ENCODE measurements at places on chromosomes 2 and 18.

DNA sequence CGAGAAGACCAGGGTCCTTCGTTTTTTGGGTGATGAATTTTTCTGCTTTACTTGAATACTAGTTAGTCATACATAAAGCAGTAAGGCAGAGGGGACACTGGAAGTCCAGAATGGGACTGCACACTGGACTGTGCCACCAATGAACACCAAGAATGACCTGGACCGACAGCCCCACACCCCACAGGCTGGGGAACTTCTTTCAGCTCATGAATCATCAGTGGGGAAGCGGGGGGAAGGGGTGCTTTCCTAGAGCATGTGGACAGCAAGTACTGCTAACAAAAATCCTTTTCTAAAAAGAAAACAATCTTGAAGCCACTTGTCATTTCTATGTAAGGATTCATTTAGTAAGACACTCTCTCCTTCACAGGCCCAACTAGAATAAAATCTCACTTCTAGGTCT lies 86.0 kb downstream of the DTNB start:
- DNase-seq: no peak

DNA sequence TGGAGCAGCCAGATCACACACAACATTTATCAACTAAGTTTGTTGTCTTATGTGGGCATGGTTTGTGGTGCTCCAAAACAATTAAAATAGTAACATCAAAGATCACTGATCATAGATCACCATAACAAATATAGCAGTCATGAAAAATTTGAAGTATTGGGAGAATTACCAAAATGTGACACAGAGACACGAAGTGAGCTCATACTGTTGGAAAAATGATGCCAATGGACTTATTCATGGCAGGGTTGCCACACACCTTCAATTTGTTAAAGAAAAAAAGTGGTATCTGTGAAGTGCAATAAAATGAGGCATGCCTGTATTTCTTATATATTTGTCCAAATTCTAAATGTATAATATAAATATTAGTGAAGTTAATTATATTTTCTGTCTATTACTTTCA lies 42.9 kb upstream of the CABYR start:
- DNase-seq: no peak

DNA sequence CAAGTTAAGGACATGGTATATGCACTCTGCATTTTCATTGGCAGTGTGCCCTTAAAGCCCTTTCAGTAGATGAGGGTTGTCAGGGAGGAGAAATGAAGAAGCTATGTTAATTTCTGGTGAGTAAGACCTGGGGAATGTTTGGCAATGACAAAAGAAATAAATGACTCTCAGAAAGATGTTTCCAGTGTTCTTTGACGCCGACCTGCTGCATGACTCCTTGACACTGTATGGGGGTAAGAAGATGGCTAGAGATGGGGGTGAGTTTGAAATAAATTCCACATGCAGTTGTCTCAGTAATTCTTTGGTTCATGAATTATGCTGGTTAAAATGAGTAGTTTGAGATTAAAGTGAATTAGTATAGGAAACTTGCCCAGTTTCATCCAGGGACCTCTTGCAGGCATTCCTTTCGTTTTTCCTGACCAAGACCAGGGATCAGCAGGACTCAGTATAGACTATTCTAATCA lies 5.9 kb downstream of the CCDC121 start:
- DNase-seq: no peak

- no peak for DNase-seq
Observed at GRCh38 chr2:189312643-189313042, 128.6 kb upstream of the WDR75 start.

DNA sequence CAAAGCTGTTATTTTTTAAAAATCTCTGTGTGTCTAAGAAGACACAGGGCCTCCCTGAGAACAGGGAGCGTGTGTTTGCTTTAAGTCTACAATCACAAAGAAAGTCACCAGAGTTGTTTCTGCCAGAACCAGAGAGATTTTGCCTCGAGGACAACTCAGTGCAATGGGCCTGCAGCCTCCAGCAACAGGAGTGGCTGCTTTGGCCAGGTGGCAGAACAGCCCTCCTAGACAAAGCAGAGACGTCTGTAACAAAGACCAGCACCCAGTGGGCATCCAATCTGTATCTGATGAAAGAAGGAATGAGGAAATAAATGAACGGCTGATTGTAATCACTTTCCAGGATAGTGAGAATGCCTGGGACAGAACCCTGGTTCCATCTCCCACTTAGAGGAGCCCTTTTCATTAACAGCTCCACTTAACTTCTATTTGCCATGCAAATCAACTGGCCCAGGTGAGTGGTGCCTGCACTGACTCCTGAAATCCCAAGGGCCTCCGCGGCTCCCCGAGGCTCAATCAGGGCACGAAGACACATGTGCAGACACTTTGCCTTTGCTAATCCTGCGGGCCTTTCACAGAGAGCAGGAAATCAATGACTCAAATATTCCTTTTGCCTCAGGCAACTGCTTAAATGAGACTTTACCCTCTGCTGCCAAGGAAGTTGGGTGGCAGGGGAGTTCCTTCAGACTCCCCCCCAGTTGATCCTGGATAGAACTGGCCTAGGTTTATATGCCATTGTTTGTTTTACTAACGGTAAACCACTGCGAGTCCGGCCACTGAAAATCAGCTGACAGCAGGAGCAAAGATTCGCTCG lies 146.5 kb downstream of the CABLES1 start:
- no peak for DNase-seq

GRCh38 chr2:217392930-217393584 lies 533.2 kb upstream of the TNP1 start:
- DNase-seq: no peak

GRCh38 chr2:230124757-230125431 lies 56.2 kb upstream of the SLC16A14 start:
- no peak for DNase-seq

DNA sequence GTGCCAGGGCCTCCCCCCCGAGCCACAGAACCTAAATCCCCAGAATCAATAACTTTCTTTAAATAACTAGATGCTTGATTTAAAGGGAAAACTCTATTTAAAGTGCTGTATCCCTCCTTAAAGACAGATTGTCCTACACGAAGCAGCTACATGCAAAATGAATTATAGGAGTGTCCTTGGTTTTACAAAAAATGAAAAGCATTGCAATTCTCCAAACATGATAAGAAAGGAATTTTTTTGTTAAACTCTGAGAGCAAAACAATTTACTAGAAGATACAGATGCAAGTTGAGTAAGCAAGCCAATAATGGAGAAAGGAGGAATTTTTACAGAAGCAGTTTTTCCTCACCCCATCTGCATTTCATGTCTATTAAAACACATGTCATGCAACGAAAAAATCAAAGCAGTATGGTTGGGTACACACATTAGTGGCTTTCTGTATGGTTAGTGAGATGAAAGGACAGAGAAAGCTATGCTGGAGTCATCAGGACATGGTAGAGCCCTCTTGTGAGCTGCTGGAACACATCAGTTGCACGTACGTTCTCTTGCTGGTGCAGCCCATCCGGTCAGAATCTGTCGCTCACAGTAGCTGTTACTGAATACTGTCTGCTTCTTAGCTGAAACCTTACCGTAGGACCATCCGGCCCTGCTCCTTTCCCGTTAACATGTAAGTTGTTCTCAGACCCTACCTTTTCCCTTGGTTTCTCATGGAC lies 25.9 kb upstream of the STEAP3 start:
- DNase-seq: no peak

GRCh38 chr18:47985866-47986265 lies 55.4 kb upstream of the SMAD2 start:
- no peak for DNase-seq

- DNase-seq: no peak
Observed at GRCh38 chr2:217062768-217063167, 202.9 kb upstream of the TNP1 start.

GRCh38 chr2:66198873-66199272 lies 236.1 kb upstream of the MEIS1 start:
- DNase-seq: no peak

DNA sequence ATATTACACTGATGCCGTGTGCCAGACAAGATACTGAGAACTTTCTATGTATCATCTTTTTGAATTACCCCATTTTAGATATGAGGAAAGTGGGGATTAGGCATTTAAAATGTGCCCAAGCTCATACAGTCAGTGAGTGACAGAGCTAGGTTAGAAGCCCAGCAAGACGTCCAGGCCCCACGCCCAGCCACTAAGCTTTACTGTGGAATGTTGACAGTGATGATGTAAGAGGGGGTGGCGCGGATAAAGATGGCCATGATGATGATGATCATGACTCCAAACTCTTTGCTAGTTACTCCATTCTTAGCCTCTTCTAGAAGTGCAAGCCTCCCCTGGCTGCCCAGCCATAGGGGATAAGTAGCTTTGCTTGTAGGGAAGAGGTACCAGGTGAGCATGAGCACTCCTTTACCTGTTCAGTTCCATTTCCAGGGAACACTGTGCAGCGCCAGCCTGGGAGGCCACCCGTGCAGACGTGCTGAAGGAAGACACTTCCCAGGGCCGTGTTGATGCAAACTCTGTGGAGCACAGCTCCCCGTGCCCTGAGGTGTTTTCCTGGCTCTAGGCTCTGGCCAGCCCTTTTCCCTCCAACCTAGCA lies 65.5 kb downstream of the BCL2L11 start:
- DNase-seq: no peak

GRCh38 chr2:227474410-227474809 lies 2.5 kb downstream of the AGFG1 start:
- DNase-seq: no peak

GRCh38 chr2:240376739-240377138 lies 58.7 kb upstream of the GPC1 start:
- DNase-seq: no peak

DNA sequence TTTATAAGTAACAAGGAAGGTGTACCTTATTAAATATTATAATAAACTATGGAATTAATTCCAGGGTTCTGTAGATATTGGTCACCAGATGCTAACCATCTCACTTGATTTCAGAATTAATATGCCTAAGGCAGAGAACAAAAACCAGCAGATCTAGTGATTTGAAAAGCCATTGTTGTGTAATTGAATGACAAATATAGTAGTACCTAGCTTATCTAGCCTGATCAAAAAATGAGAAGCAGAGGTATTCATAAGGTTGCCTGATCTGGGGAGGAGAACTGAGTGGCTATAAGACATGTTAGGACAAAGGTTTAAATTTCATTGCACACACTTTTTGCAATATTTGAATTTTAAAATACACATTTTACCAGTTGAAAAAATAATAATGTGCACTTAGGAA lies 132.0 kb upstream of the UBE2E3 start:
- no peak for DNase-seq
